Transverse colon (tissue), 4 donors: ENCODE measurements at places on chromosomes 13 and 19.

DNA sequence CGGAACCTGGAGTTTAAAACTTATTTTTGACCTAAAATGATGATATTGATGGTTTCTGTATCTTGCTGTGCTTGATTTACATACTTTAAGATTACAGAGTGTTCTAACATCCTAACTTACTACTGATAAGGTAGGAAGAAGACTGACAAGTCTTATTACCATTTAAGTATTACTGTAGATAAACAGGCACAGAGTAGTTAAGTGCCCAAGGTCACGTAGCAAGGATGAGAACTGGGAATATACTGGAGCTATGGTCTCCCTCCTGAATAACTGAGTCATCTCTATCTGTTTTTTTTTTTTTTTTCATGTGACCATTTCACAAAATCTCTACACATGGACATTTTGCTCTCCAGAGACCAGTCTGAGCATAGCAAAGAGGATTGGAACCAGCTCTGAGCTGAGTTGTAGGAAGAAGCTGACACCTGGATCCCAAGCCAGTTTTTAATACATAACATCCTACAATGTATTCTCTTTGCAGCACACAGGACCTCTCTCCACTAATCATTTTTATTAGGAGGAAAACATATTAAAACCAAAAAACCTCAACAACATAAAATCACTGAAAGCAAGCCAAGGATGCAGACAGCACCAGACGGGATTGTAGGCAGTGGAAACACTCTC, 173.5 kb downstream of the DNAJC15 start:
- no peak overlapping the region for H3K27ac ChIP-seq
- no peak overlapping the region for H3K4me3 ChIP-seq
- no peaks in the 10 kb centered on the region for H3K4me1 ChIP-seq
- DNase-seq = no peak
- H3K36me3 ChIP-seq = no peaks in the 10 kb centered on the region
- no peaks in the 10 kb centered on the region for H3K27me3 ChIP-seq

DNA sequence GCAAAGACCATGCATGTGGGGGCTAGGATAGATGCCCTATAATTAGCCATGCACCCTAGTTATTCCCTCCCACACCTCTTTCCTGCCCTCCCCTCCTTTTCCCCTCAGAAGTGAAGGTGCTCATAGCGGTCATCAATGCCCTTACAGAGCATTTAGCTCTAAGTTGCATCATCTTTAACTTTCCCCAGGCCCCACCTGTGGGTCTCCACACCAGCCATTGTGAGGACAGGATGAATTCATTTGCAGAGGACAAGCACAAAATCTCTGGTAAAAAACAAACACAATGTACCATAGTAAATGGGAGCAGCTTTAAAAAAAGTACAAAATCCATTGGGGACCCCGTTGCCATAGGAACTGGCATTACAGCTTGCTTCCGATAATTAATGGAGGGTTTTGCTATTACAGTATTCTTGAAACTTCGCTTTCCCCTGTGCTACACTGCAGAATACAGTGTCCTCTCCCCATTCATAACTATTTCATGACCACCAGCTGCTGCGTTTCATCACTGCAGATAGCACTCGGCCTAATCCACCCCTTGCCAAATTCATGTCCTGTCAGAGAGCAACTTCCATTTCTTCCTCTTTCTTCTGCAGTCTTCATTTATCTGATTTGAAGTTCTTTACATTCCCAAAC, 110.5 kb downstream of the ZDHHC20 start:
- DNase-seq = no peak
- no peaks in the 10 kb centered on the region for H3K4me1 ChIP-seq
- H3K27ac ChIP-seq = no peak overlapping the region
- H3K36me3 ChIP-seq = no peaks in the 10 kb centered on the region
- no peaks in the 10 kb centered on the region for H3K27me3 ChIP-seq

DNA sequence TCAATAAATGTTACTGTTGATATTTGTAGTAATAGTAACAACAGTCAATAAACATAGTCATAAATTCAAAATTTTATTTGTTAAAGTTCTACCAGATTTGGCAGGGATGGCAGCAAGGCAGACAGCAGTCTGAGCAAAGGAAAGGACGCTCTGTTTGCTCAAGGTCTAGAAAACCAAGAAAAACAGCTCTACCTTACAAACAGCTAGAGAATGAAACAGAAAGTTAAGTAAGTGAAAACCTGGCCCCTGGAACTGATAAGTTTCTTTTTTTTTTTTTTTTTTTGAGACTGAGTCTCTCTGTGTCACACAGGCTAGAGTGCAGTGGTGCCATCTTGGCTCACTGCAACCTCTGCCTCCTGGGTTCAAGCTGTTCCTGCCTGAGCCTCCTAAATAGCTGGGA, 27.9 kb downstream of the ENOX1 start:
- H3K4me1 ChIP-seq = no peaks in the 10 kb centered on the region
- no peak overlapping the region for H3K4me3 ChIP-seq
- no peaks in the 10 kb centered on the region for H3K36me3 ChIP-seq
- H3K27me3 ChIP-seq = no peaks in the 10 kb centered on the region

GRCh38 chr13:41061914-41062837, 867 bp downstream of the WBP4 start:
- H3K4me3 ChIP-seq = peak overlapping the region; percentile 90
- no peak for DNase-seq
- H3K27me3 ChIP-seq = no peaks in the 10 kb centered on the region
- H3K36me3 ChIP-seq = peaks cover 12% of the 10 kb centered on the region

- DNase-seq = no peak
- H3K36me3 ChIP-seq = no peaks in the 10 kb centered on the region
- H3K4me1 ChIP-seq = no peaks in the 10 kb centered on the region
- H3K27me3 ChIP-seq = no peaks in the 10 kb centered on the region
Observed at GRCh38 chr13:74907788-74908187, 574.2 kb downstream of the TBC1D4 start.

GRCh38 chr19:10116085-10116865, 3.4 kb downstream of the EIF3G start:
- DNase-seq = no peak
- no peak overlapping the region for H3K4me3 ChIP-seq
- no peaks in the 10 kb centered on the region for H3K36me3 ChIP-seq
- H3K27me3 ChIP-seq = no peaks in the 10 kb centered on the region
- peaks cover 18% of the 10 kb centered on the region for H3K4me1 ChIP-seq

GRCh38 chr19:41691268-41691970, 3.3 kb upstream of the CEACAM7 start:
- no peaks in the 10 kb centered on the region for H3K36me3 ChIP-seq
- H3K27ac ChIP-seq = no peak overlapping the region
- H3K27me3 ChIP-seq = no peaks in the 10 kb centered on the region
- H3K4me3 ChIP-seq = no peak overlapping the region
- DNase-seq = peak; percentile 62

DNA sequence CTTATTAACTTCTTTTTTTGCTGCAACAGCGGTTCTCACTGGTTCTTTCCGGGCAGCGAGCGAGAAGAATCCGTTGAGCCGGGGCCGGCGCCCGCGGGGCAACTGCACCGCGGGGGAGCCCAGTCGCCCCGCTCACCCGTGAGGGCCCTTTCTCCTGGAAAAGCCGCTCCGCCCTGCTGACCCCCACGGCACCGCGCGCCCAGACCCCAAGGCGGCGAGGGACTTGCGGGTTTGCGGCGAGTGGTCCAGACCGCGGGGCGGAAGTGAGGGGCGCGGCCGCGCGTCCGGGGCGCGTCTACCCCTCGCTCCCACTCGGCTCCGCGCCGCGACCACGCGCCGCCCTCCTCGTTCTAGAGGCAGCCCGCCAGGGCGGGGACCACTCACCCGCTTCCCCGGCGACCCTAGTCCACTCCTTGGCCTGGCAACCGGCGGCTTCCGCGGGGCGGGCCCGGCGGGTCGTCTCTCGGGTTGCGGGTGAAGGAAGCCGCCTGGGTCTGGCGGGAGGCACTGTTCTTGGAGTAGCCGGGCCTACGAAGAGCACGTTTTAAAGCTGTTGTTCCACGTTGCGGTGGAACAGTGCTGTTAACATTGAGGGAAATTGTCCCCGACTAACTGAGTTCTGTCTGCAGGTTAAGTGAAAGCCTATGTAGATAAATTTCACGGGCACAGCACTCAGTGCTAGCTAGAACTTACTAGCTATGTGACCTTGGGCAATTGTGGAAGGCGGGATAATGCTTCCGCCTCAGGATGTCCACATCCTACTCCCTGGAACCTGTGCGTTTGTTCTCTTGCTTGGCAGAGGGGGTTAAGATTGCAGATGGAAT, at the start of gene NEK3:
Gene NEK3 (minus strand): TSS at position 439 of the 824 bp plus-strand sequence. CDS start 3,406 bp downstream, outside the sequence.
- H3K4me1 ChIP-seq = peaks cover 26% of the 10 kb centered on the region
- H3K36me3 ChIP-seq = no peaks in the 10 kb centered on the region
- H3K27ac ChIP-seq = peak within 1 kb of the TSS; percentile 92
- peak within 1 kb of the TSS; percentile 89 for H3K4me3 ChIP-seq

DNA sequence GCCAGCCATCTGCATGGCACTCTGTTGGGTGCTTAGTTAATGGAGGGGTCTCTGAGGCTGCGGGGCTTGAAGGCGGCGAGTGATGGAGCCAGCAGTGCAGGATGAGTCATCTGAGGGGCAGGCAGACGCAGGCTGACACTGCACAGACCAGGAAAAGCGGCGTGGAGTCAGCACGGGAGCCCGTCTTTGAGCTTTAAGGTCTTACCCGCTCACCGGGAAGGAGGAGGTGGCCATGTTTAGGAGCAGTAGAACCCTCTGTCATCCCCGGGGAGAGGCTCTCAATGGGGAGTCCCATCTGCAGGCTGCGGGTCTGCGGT, 13.1 kb downstream of the NAXD start:
- no peaks in the 10 kb centered on the region for H3K36me3 ChIP-seq
- H3K4me1 ChIP-seq = peaks cover 44% of the 10 kb centered on the region
- peak; percentile 33 for DNase-seq
- H3K27ac ChIP-seq = peak overlapping the region; percentile 73
- H3K27me3 ChIP-seq = no peaks in the 10 kb centered on the region
- no peak overlapping the region for H3K4me3 ChIP-seq

DNA sequence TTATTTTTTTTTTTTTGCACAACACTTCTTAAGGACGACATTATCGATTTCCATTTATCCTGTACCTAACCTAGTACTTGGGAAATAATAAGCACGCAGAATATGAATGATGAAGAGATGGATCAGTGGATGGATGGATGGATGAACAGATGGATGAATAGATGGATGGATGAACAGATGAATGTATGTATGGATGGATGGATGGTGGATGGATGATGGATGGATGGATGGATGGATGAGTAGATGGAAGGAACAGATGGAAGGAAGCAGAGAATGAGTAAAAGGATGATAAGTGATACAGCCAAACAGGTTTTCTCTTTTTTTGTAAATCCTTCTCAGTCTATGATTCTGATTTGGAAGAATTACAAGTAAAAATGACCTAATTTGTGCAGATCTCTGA, 166.9 kb downstream of the COL4A1 start:
- H3K27ac ChIP-seq = no peak overlapping the region
- no peaks in the 10 kb centered on the region for H3K27me3 ChIP-seq
- H3K36me3 ChIP-seq = no peaks in the 10 kb centered on the region
- no peak for DNase-seq
- no peak overlapping the region for H3K4me3 ChIP-seq

GRCh38 chr19:29789007-29789406, 22.8 kb upstream of the CCNE1 start:
- no peak overlapping the region for H3K27ac ChIP-seq
- no peaks in the 10 kb centered on the region for H3K4me1 ChIP-seq
- H3K36me3 ChIP-seq = no peaks in the 10 kb centered on the region
- H3K4me3 ChIP-seq = no peak overlapping the region
- no peaks in the 10 kb centered on the region for H3K27me3 ChIP-seq

GRCh38 chr13:113041896-113042295, 63.7 kb upstream of the F7 start:
- no peak for DNase-seq
- no peak overlapping the region for H3K4me3 ChIP-seq
- no peaks in the 10 kb centered on the region for H3K36me3 ChIP-seq
- no peaks in the 10 kb centered on the region for H3K4me1 ChIP-seq

DNA sequence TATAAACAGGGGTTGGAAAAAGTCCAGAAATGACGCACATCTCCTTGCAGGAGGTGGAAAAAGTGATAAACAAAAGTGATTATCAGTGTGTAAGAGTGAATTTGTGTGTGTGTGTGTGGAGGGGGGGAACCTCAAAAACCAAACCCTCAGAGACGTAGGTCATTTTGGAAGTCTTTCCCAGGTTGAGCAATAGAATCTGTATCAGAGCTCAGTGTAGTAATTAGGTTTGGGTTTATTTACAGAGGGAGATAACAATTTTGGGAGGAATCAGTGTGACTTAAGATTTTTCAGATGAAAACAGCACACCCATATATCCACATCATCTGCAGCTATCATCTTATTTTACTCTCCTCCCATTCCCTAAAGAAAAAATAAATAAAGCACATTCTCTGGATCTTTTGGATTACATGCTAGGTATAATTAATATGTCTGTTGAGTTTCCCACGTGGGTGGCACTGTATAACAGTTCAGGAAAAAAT, 406.4 kb downstream of the FGF9 start:
- H3K27ac ChIP-seq = no peak overlapping the region
- H3K27me3 ChIP-seq = no peaks in the 10 kb centered on the region
- H3K36me3 ChIP-seq = no peaks in the 10 kb centered on the region
- no peak for DNase-seq
- H3K4me3 ChIP-seq = no peak overlapping the region

DNA sequence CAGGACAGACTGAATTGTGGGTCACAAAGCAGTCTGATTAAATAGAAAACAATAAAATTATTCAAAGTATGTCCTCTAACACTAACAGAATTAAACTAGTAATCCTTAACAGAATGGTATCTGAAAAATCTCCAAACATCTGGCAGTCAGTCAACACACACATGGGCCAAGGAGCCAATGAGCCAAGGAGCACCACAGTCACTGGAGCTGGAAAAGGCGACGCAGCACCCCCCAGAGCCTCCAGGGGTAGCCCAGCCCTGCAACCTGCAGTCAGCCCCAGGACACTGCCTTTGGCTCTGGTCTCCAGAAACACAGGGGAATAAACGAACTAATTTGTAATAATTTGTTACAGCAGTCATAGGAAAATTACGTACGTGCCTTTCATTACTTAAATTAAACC, 12.3 kb downstream of the TUBGCP3 start:
- no peak overlapping the region for H3K4me3 ChIP-seq
- peak overlapping the region; percentile 47 for H3K27ac ChIP-seq
- no peak for DNase-seq
- H3K36me3 ChIP-seq = no peaks in the 10 kb centered on the region
- peaks cover 12% of the 10 kb centered on the region for H3K4me1 ChIP-seq

- H3K36me3 ChIP-seq = peaks cover 4% of the 10 kb centered on the region
- H3K4me1 ChIP-seq = no peaks in the 10 kb centered on the region
- no peaks in the 10 kb centered on the region for H3K27me3 ChIP-seq
- DNase-seq = no peak
- no peak overlapping the region for H3K27ac ChIP-seq
Observed at GRCh38 chr19:36939153-36939552, 23.0 kb downstream of the ZNF568 start.

GRCh38 chr13:104315606-104316005, 1249.4 kb upstream of the SLC10A2 start:
- H3K36me3 ChIP-seq = no peaks in the 10 kb centered on the region
- H3K4me1 ChIP-seq = no peaks in the 10 kb centered on the region
- no peaks in the 10 kb centered on the region for H3K27me3 ChIP-seq
- no peak overlapping the region for H3K27ac ChIP-seq
- no peak for DNase-seq

- H3K4me1 ChIP-seq = peaks cover 54% of the 10 kb centered on the region
- H3K4me3 ChIP-seq = no peak overlapping the region
- DNase-seq = peak; percentile 60
Observed at GRCh38 chr19:801030-801860, 4.0 kb downstream of the PTBP1 start.

GRCh38 chr19:55341171-55341588, 1.5 kb downstream of the KMT5C start:
- peaks cover 31% of the 10 kb centered on the region for H3K4me1 ChIP-seq
- no peaks in the 10 kb centered on the region for H3K27me3 ChIP-seq
- H3K36me3 ChIP-seq = no peaks in the 10 kb centered on the region
- H3K27ac ChIP-seq = peak overlapping the region; percentile 99
- peak; percentile 87 for DNase-seq
- peak overlapping the region; percentile 66 for H3K4me3 ChIP-seq
